ENCODE measurements at places on chromosomes 12 and 14.
A peak's percentile ranks its signal among the peaks of the same experiment; 100 is the strongest.

DNA sequence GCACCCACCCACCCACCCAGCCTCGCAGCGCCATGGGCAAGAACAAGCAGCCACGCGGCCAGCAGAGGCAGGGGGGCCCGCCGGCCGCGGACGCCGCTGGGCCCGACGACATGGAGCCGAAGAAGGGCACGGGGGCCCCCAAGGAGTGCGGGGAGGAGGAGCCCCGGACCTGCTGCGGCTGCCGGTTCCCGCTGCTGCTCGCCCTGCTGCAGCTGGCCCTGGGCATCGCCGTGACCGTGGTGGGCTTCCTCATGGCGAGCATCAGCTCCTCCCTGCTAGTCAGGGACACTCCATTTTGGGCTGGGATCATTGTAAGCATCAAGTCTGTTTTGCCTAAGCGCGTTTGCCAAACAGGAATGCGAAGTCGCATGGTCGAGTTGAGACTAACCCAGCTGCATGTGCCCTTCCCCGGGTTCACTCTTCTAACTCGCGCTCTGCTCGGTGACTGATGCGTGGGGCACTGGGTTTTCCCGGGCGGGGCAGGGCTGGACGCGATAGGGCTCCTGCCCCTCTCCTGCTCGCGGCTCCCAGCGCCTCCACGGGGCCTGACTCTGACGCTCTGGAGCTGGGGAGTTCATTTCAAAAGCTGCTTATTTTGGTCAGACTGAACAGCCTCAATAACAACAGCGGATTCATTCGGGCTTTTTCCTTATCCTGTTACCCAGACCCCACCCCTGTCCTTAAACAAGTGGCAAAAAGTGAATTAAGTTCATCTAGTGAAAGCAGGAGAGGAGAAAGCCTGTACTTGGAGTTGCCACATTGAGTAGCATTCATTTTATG lies 458 bp downstream of the SSPN start:
- no peak for DNase-seq

GRCh38 chr14:39266525-39266870 lies 32.8 kb downstream of the MIA2 start:
- peak; percentile 43 for DNase-seq

DNA sequence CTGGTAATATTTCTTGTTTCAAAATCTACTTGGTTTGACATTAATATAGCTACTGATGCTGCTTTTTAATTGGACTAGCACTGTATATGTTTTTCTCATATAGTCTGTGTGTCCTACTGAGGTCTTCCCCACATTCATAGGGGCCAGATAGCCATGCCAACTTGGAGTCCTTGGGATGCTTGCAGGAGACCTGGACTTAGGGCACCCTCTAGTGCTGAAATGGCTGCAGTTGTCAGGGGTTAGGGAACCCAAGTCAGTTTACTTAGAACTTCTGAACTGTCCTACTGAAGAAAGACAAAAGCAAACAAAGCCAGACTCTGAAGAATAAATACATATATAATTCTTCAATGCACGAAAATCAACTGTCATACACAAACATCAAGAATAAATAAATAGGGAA lies 279.9 kb upstream of the SYT1 start:
- no peak for DNase-seq

DNA sequence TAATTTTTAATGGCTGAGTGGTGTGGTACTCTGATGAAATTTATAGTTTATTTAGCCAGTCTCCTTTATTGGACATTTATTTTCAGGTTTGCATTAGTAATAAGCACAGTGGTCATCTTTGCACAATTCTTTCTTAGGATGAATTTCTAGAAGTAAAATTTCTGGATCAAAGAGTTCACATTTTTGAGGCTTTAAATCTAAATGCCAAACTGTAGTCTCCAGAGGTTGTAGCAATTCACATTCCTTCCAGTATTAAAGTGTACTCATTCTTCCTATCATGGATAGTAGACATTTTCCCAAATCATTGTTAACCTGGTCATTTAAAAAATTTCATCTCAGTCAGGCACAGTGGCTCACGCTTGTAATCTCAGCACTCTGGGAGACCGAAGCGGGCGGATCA lies 24.8 kb downstream of the SLC39A9 start:
- no peak for DNase-seq

- DNase-seq, result no peak
Measured at GRCh38 chr14:88023658-88024187, 18.8 kb downstream of the GPR65 start.

- DNase-seq, result no peak
Measured at GRCh38 chr14:104542871-104543830, 36.4 kb upstream of the C14orf180 start.

- DNase-seq, result no peak
Measured at GRCh38 chr12:122932207-122932606, 34.1 kb downstream of the ABCB9 start.

- DNase-seq, result peak; percentile 68
Measured at GRCh38 chr14:20609215-20610001, 18.2 kb upstream of the RNASE12 start.

GRCh38 chr12:114190971-114191370 lies 215.0 kb downstream of the TBX5 start:
- DNase-seq, result no peak

DNA sequence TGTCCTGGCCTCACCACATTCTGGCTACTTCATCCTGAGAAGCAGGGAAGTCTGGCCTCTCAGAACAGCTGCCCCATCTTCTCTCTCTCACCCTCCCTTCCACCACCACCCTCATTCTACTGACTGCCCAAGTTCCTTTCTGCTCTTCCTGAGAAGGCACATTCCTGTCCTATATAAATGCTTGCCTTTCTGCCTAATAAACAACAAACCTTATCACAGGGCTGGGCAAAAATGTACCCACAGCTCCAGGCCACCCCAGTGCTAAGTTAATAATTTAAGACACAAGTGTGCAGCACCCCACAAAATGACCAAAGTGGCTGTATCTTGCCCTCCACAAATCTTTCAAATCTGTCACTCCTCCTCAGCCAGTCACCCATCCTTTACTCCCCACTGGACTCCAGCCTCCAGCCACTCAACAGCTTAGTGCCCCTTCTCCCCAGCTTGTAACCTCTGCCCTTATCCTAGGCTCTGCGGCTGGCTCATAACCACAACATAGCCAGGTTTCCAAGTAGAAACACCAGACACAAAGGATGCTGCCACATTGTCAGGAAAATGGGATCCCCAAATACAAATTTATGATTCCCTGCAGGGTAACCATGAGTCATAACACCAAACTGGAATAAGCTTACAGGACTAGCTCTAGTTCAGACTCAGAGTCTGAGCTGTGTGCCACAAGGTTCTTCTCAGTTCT lies 15.0 kb downstream of the OXA1L start:
- DNase-seq, result no peak

DNA sequence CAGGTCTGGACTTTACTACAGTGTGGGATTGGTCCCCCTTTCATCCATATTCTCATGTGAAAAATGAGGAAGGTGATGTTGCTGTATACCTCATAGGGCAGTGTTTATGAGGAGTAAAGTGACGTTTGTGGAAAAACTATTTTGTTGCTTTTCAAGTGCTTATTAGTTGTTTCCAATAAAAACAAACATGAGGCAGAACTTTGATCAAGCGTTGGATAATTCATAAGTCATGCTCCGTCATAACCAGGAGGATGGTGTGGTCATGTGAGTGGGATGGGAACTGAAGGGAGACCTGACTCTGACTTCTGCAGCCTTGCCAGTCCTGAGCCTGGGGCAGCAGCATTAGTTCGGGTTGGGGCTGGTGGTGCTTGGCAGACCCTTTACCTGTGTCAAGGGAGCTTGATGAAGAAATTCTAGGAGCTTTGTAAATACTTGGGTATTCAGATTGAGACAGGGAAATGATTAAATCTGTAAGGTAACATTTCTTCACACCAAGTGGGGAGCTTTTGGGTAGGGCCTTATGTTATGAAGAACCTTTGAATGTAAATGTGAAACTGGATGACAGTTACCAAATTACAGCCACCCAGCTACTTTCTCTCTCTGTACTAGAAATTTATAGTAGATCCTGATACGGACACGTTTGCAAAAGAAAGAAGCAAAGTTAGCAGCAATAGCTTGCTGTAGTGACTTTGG lies 462.4 kb upstream of the RGS6 start:
- DNase-seq, result no peak

DNA sequence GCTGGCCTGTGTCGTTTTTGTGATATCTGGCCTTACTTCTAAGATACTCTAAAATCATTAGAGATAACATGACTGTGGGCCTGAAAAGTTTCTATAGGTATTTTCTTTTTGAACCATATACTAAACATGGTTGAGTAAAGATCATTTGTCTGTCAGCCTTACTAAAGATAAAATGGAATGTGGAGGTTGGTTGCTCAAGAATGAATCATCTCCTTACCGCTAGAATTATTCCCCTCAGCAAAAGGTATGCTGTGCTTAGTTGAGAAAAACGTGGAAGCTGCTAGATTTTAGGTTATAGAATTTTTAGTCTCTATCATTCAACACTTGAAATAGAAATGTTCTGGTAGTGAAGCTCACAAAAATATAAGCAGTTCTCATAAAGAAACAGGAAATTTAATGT lies 407.3 kb downstream of the AEBP2 start:
- DNase-seq, result no peak

DNA sequence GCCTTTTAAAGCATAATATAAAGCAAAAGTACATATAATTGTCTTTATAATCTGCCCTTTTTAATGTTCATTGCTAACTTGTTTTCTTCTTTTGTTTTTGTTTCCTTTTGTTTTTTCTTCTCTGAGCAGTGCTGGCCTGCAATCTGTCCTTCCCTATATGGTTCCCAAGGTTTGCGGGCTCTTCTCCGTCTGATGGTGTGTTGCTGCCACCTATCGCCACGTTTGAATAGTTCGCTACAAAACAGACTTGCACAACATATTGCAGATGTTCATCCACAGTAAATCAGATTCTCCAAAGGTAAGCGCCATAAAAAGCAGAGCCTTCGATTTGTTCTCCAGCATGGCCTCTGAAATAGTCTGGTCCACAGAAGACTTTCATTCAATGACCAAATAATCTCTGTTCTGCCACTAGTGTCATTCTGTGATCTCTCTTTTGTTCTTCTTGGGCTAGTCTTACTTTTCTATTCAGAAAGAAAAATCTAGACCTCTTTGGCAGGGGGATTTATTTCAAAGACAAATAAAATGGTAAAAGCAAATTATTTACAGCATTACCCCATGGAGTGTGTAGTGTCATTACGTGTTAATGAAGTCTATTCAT lies 33.5 kb downstream of the C12orf50 start:
- DNase-seq, result peak; percentile 27

GRCh38 chr12:574475-575128 lies 88.6 kb downstream of the NINJ2 start:
- DNase-seq, result no peak

DNA sequence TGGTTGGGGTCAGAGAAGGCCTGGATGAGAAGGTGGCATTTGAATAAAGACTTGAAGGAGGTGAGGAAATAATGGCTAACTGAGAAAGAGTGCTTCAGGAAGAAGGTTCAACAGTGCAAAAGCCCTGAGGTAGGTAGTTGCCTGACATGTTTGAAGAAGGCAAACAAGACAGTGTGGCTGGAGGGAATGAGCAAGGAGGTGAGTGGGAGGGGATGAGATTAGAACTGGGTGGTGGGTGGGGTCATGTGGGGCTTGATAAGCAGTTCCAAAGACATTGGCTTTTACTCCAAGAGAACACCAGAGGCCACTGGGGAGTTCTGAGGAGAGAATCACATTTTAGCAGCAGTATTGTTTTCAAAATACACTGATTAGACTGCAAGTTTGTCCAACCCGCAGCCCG lies 50.5 kb downstream of the HSPB8 start:
- no peak for DNase-seq
